Activated T-helper 1 cell treated with anti-CD3 and anti-CD28 coated beads, Interleukin-2, amount 50 U/mL, for 16 hours (primary cell): ENCODE measurements at places on chromosomes 3 and 15.

- no peak for DNase-seq
Observed at GRCh38 chr3:190034446-190034845, 86.3 kb downstream of the P3H2 start.

DNA sequence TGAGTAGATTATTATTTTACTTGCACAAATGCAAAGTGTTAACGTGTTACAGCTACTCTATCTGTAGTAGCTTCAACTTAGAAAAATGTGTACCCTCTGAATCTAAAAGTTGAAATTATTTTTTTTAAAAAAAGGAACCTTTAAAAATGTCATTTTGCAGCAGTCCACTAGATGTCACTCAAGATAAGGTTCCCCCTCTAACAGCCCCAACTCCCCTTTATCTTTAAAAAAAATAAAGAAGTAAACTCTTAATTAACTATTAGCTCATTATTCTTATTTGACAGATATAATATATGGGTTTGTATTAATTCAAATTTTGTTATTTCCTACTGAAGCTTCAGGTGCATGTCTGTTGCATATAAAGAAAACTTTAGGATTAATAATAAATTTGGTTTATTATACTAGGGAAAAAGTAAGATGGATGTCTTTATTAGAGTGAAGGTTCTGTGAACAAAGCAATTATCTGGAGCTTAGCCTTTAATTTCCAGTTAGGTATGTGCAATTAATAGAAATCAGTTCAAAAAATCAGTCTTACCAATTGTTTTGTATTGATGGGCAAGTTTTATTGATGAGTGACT, 288.5 kb downstream of the VGLL3 start:
- DNase-seq = no peak

GRCh38 chr3:55716611-55717225, 229.6 kb upstream of the WNT5A start:
- no peak for DNase-seq

GRCh38 chr15:74383286-74383685, 15.8 kb upstream of the CYP11A1 start:
- no peak for DNase-seq

- no peak for DNase-seq
Observed at GRCh38 chr3:184186184-184186901, at the start of gene ABCF3. TSS of gene ABCF3 (plus strand) at chr3:184186199. CDS start at chr3:184186208, 9 bp downstream.

- DNase-seq = no peak
Observed at GRCh38 chr3:168248383-168249204, 152.9 kb upstream of the GOLIM4 start.

DNA sequence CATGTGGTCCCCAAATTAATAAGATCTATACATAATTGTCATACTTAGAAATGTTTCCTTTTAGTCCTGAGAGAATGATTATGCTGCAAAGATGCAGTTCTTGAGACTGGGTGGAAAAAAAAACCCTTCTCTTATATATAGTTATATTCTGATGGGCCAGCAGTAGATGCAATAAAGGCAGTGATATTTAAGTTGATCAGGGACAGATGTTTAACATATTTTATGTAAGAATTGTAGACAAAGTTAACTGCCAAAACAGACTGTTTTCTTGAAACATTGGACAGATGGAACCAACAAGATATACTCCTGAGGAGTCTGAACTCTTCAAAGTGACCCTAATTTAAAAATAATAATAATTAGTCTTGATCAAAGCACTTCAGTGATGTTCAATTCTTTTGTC, 172.0 kb upstream of the LRIG1 start:
- DNase-seq = no peak

DNA sequence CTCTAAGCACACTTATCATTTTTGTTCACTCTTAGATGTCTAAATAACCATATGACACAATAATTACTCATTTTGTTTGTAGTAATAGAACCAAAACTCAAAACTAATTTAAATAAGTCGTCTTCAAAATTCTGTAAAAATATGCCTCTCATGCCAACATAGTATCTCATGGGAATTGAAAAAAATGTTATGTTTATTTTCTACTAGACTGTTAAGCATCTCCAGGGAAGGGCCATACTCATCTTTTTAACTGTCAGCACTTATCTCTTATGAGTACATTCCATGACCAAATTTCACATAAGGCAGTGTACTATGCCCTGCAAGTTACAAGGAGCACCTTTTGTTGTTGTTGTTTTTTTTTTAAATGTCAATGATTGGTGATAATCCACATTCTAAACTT, 18.3 kb upstream of the USF3 start:
- no peak for DNase-seq

DNA sequence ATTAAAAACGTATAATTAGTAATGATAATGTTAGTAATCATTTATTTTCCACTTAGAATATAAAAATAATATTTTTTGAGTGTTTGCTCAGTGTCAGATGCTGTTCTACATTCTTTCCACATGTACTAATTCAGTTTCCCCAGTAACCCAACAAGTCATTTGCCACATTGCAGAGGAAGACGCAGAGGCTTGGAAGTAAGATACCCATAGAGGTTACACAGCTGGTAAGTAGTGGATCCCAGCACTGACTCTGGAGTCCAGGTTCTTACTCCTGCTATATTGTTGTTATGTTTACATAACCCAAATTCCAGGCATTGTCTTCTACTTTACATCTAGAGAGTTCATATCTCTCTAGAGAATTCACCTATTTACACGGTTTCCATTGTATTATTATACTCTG, 48.2 kb upstream of the MYO5C start:
- no peak for DNase-seq
